ENCODE measurements at places on chromosomes 5 and 9.

DNA sequence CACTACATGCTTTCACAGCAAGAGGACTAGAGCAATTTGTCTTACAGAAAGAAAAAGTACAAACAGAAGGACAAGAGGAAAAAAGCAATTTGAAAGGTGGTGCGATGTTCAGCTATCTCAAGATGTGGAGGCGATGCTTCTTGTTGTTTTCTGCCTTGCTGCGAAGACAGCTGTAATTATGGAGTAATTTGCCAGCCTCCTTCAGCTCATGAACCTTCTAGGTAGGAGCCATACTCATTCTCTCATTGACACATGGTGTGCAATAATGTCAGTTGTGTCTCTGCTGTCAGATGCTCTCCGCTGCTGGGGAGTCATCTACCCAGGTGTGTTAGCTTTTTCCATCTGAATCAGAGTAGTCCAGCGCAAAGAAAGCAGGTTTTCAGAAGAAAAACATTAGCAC is 424.5 kb downstream of the NR2F1-AS1 start:
- DNase-seq = no peak

GRCh38 chr5:44329716-44330115 is 59.5 kb downstream of the FGF10 start:
- DNase-seq = no peak

DNA sequence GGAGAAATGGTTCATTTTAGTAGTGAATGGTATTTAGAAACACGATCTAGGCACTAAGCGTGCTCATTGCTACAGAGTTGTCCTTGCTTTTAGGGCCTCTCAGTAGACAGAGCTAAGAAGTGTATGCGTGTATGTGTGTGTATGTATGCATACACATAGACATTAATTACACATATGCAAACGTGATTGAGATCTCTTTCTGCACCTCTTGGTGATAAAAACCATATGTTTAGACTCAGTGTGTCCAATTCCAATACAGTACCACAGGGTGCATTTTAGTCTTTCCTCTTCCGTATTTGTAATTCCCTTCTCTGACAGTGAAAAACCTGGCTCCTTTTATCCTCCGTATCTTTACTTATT is 13.1 kb downstream of the TRIO start:
- no peak for DNase-seq

DNA sequence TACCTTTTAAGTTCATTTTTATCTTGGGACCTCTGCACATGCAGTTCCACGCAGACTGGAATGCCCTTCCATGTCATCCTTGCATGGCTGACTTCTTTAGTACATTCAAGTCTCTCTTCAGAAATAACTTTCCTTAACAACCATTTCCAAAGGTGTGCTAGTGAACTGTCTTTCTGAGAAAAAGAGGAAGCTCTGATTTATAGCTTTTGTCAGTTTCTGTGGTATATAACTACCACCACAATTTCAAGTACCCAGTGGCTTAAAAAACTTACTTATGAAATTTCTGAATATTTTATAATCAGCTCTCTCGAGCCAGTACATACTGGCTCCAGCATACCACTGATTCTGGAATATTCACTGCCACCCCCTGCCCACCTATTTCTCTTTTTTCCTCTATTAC is 1613.8 kb downstream of the MAT2B start:
- no peak for DNase-seq

DNA sequence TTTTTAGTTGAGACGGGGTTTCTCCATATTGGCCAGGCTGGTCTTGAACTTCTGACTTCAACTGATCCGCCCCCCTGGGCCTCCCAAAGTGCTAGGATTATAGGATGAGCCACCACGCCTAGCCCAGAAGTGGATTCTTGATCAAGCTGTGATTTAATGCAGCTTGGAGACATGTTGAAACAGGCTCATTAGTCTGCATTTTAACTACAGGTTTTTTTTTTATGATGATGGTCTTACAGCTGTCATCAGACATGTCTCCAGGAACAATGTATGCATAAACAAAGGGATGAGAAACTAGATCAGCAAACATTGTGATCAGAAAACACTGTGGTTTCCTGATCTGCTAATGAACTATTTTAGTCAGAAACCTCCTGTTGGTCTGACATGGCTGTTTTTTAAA is 30.0 kb upstream of the PLPP1 start:
- no peak for DNase-seq

GRCh38 chr5:12073426-12073825 is 169.2 kb upstream of the CTNND2 start:
- DNase-seq = no peak

DNA sequence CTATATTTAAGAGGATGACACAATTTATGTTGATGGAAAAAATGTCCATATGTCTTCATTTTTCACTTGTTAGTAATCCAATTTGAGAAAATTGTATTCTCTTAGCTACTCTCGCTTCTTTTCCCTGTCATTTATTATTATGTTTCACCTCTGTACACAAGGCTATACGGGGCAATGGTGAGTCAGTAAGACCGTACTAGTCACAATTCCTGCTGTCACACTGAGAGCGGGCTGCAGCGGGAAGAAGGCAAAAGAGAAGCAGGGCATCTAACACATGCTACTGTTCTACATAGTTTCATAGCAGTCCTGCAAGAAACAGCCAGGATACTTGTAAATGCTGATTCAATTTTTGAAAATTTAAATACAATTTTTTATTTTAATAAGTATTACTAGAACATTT is 23.3 kb upstream of the PRDM9 start:
- no peak for DNase-seq

DNA sequence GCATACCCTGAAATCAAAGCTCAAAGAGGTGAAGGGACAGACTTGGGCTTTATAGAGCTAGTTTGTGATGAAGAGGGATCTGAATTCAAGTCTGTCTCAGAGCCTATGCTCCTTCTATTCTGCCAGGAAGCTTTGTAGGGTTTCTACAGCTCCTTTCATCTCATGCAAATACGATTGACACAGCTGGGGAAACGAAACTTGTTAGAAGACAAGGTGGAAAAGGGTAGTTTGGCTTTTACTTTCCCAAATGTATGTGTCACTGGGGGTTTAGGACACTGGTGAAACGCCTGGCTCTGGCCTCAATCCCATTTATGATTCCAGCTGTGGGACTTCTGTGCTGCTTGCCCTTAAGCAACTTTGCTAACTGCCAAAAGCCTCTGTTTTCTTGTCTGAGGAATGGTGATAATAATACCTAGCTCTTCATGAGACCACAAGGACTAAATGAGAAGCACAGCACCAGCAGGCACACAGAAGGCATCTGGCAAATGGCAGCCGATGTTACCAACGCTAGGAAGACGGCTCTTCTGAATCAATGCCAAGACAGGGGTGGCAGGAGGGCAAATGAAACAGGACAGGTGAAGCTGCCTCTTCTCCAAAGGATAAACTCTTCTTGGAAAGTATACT is 70.3 kb upstream of the EQTN start:
- no peak for DNase-seq

- peak; percentile 46 for DNase-seq
Measured at GRCh38 chr5:677131-678101, 15.7 kb downstream of the TPPP start.

- no peak for DNase-seq
Measured at GRCh38 chr5:127440831-127441230, 76.6 kb upstream of the PRRC1 start.

- DNase-seq = no peak
Measured at GRCh38 chr5:172782169-172783039, 11.4 kb upstream of the DUSP1 start.

DNA sequence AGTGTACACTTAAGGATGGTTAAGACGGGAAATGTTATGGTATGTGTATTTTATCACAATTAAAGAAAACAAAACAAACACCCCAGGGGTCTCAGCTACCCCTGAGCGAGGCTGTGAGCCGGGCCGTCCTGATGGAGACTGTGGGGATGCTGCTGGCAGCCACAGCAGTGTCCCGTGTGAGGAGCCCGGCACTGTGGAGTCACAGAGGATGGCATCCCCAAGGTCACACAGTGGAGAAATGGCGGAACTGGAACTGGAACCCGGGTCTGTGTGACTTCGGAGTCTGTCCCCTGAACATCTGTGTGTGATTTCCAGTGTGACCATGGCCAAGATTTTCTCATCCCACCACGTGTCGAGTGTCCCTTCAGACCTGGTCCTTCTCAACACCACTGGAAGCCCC is 80.7 kb upstream of the PHYKPL start:
- DNase-seq = no peak

DNA sequence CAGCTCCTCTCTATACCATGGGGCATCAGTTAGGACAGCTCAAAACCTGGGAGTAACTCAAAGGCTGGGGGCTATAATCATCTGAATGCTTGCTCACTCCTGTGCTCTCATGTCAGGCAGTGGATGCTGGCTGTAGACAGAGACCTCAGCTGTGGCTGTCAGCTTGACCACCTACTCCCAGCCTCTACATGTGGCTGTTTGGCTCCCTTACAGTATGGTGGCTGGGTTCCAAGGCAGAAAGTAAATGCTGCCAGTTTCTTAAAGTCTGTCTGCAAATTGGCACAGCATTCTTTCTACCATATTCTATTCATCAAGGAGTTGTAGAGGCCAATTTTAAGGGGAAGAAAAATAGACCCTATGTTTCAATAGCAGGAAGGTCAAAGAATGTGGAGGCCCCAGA is 66.9 kb downstream of the TMC1 start:
- no peak for DNase-seq

- DNase-seq = no peak
Measured at GRCh38 chr5:2003206-2003605, 120.5 kb upstream of the IRX4 start.

DNA sequence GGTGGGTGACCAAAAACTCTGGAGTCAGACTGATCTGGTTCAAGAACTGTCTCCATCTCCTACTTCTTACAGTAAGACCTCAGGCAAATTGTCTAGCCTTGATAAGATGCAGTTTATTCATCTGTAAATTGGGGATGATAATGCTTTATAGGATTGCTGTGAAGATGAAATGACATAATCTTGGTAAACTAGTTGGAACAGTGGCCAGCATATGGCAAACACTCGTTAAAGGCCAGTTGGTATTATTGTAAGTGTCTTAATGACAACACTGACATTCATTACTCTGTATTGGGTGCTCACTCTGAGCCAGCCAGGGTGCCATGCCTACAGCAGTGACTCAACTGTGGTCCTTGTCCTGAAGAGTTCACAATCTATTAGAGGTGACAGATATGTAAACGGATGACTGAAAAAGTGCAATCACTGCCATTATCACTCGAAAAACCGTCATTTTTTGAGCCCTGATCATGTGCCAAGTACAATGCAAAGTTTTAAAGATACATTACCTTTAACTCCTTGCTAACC is 84.9 kb upstream of the HSPA9 start:
- no peak for DNase-seq

DNA sequence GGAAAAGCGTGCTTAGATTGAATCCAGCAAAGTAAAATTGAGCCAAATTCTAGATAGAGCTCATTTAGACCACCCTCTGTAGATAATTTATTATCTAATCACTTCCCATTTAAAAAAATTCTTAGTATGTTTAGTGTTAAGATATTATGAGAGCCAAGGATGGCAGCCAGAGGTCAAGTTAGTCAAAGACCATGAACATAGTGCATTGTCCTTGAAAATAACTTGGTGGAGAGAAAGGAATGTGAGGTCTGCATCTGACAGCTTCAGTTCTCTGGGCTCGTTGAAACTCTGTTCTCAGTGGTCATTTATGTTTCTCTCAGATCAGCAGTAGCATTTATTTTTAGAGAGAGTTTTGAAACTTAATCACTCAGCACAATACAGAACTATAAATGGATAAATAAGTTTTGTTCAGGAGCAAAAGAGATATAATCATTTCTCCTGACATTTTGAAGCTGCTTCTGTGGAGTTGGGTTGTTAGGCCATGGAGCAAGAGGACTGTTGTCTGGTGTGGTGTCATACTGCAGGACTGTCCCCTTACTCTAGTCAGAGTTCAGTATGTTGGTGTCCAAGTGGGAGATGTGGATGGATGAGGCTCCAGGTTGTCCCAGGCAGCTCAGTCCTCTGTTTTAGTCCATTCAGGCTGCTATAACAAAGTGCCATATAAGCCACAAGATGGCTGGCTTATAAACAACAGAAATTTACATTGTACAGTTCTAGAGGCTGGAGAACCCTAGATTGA is 337.7 kb downstream of the FBXL7 start:
- no peak for DNase-seq

- no peak for DNase-seq
Measured at GRCh38 chr9:4670591-4670990, 4.3 kb upstream of the SPATA6L start.

- no peak for DNase-seq
Measured at GRCh38 chr5:67934976-67935375, 280.6 kb upstream of the PIK3R1 start.

GRCh38 chr9:82987370-82988189 is 75.4 kb downstream of the RASEF start:
- no peak for DNase-seq
